HepG2 (cell line): ENCODE measurements at places on chromosomes 3 and 15. TPM values are rescaled to one million over a fixed set of nuclear protein-coding genes. Genes with fewer than 3 reads are reported as not detected.

The ZSCAN2 gene
- polyA plus RNA-seq: 10.9 and 11.4 TPM in 2 replicates

The UNC13C gene
- polyA plus RNA-seq: not detected in 2 replicates

- no peak for DNase-seq
Observed at GRCh38 chr15:85445361-85445760, 65.0 kb downstream of the AKAP13 start.

- no peak for DNase-seq
Observed at GRCh38 chr3:59935025-59935424, 885.2 kb upstream of the CFAP20DC start.

GRCh38 chr3:47000922-47001730, 21.7 kb downstream of the NBEAL2 start:
- DNase-seq: no peak

DNA sequence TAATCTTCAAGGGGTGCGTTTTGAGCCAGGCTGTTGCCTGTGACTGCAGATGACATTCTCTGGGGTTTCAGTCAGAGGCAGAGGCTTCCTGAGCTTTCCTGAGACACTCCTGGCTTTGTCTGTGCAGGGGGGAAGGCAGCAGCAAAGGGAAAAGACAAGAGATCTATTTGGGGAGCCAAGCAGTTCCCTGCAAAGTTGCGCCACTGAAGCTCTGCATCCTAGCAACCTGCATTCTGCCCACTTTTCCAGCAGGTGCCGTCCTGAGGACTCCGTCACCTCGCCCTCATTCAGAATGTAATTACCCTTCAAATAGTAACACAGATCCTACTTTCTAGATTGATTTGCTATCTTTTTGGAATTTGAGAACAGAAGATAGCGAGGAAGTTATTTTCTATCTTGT, 1.9 kb upstream of the TMEM158 start:
- DNase-seq: no peak
